ENCODE measurements at places on chromosomes 11 and 22.

DNA sequence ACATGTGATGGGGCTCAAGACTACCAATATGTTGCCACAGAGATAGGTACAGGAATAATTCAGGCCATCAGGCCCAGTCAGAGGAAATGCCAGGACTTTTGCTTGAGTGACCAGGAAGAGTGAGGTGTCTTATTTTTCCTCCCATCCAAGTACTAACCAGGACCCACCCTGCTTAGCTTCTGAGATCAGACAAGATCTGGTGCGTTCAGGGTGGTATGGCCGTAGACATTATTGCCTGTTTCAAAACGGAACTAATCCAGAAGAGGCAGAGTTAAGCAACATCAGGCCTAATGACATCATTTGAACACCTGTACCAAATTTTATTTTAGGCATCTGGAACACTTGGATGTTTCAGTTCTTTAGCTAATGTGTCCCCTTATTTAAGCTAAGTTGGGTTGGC, 205.5 kb upstream of the POU2AF2 start:
- no peak overlapping the region for H3K4me3 ChIP-seq
- no peaks in the 10 kb centered on the region for H3K4me1 ChIP-seq
- no peak for DNase-seq
- no peaks in the 10 kb centered on the region for H3K36me3 ChIP-seq

- H3K36me3 ChIP-seq: no peaks in the 10 kb centered on the region
- peaks cover 3% of the 10 kb centered on the region for H3K4me1 ChIP-seq
- no peak overlapping the region for H3K27ac ChIP-seq
- H3K27me3 ChIP-seq: no peaks in the 10 kb centered on the region
- no peak overlapping the region for H3K4me3 ChIP-seq
Measured at GRCh38 chr22:21104126-21104691, 58.5 kb downstream of the LRRC74B start.

DNA sequence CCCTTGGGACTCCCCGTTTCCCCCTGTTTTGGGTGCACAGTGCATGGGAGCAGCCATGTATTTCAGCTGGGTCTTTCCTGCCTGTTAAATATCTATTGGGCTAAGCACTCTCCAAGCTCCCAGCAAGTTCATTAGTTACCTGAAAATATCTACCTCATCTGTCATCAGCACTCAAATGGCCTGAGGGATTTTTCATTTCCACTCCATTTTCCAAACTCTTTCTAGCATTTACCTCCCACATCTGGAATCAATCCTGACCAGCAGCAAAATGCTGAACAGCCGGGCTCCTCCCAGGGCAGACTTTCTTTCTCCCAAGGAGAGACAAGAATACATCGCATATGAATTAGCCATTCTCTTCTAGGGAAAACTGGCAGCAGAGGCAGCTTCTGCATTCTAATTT, 273.5 kb upstream of the MPPED2 start:
- no peaks in the 10 kb centered on the region for H3K4me1 ChIP-seq
- DNase-seq: no peak

- no peaks in the 10 kb centered on the region for H3K36me3 ChIP-seq
- no peaks in the 10 kb centered on the region for H3K4me1 ChIP-seq
- no peak overlapping the region for H3K4me3 ChIP-seq
- no peak overlapping the region for H3K27ac ChIP-seq
- DNase-seq: peak; percentile 68
Measured at GRCh38 chr11:133895061-133895479, 49.8 kb upstream of the SPATA19 start.

DNA sequence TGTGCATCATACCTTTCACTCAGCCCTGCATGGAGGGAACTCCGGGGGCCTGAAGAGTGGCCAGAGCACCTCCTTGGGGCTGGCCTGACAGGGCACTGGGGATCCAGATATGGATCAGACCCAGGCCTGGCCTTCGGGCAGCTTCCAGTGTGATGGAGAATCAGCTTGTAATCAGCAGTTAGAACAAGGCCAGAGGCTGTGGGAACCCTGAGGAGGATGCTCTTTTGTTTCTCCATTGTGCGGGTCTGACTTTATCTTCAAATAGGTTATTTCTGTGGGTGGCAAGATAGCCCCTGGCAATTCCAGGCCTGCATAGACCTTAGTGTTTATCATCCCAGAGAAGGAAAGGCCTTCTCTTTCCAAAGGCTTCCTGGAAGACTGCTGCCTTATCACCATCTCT, 12.3 kb downstream of the DGAT2 start:
- no peak overlapping the region for H3K27ac ChIP-seq
- no peak overlapping the region for H3K4me3 ChIP-seq
- no peaks in the 10 kb centered on the region for H3K36me3 ChIP-seq
- H3K4me1 ChIP-seq: peaks cover under 1% of the 10 kb centered on the region
- no peaks in the 10 kb centered on the region for H3K27me3 ChIP-seq
- DNase-seq: no peak

DNA sequence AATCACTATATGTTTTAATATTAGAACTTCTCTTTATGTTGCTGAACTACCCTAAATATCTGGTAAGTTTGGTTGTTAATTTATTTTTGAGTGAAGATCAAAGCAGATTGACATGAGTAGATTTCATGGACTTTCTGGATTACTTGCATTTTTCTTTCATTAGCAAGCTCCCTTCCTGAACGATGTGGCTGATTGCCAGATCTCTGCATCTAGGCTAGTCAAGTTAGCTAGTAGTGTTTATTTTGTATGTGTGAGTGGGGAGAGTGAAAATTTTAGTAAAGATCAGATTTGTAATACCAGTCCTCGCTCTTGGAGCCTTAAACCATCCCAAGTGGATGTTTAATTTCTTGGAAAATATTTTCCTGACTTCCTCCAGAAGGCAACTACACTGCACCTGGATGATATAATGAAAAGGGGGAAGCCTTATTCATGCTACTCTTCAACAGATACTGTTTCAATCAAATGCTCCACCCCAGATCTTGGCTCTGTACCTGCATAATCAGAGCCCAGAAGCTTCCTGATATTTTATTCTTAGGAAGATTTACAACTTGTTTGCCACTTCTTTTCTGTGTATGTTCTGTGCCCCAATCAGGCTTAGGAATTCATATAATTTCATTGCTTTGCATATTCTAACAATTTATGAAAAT, 143.2 kb upstream of the GRIA4 start:
- H3K4me1 ChIP-seq: no peaks in the 10 kb centered on the region
- no peak overlapping the region for H3K4me3 ChIP-seq
- H3K27me3 ChIP-seq: no peaks in the 10 kb centered on the region
- H3K36me3 ChIP-seq: no peaks in the 10 kb centered on the region

DNA sequence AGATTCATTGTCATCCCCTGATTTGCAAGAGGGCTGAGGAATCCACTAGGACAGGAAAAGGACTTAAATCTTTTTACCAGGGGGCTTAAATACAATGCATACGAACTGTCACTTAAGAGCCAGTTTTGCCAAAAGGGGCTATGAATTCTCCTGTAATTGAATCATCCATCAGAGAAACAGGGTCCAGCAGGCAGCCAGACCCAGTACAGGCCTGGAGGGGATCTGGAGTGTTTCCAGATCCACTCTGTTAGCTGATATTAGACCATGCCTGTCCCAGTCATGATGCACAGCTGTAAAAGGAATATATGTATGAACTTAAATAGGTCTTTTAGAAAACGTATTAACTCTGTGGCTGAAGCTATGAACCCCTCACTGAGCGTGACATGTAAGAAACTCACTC, 53.8 kb upstream of the PRSS23 start:
- no peak overlapping the region for H3K27ac ChIP-seq
- peaks cover 13% of the 10 kb centered on the region for H3K4me1 ChIP-seq
- DNase-seq: no peak
- no peak overlapping the region for H3K4me3 ChIP-seq
- no peaks in the 10 kb centered on the region for H3K27me3 ChIP-seq
- no peaks in the 10 kb centered on the region for H3K36me3 ChIP-seq

GRCh38 chr11:19559746-19560145, 152.9 kb upstream of the NAV2 start:
- no peak overlapping the region for H3K4me3 ChIP-seq
- H3K27ac ChIP-seq: no peak overlapping the region
- no peak for DNase-seq
- H3K4me1 ChIP-seq: no peaks in the 10 kb centered on the region
- H3K27me3 ChIP-seq: no peaks in the 10 kb centered on the region
- H3K36me3 ChIP-seq: no peaks in the 10 kb centered on the region

DNA sequence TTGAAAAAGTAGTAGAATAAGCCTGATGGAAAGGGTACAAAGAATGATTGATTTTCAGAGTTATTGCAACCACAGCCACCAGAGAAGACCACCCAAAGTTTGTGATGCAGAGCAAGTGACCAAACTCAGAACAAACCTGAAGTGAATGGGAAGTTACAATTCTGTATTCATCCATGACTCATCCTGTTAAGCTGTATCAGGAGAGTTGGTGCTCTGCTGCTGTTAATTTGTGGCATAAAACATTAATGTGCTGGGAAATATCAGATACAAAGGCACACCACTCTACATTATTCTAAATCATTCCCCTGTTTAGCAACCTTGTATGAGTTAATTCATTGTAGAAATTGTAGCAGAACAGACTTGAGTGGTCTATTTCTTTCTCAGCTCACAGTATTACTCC, 19.6 kb upstream of the PDGFD start:
- H3K4me1 ChIP-seq: no peaks in the 10 kb centered on the region
- H3K4me3 ChIP-seq: no peak overlapping the region
- no peak overlapping the region for H3K27ac ChIP-seq
- DNase-seq: no peak
- H3K27me3 ChIP-seq: no peaks in the 10 kb centered on the region
- H3K36me3 ChIP-seq: no peaks in the 10 kb centered on the region

DNA sequence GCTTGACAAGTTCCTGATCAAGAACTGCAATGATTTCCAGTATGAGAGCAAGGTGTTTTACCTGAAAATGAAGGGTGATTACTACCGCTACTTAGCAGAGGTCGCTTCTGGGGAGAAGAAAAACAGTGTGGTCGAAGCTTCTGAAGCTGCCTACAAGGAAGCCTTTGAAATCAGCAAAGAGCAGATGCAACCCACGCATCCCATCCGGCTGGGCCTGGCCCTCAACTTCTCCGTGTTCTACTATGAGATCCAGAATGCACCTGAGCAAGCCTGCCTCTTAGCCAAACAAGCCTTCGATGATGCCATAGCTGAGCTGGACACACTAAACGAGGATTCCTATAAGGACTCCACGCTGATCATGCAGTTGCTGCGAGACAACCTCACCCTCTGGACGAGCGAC, 12.0 kb downstream of the YWHAH start:
- H3K36me3 ChIP-seq: peaks cover 18% of the 10 kb centered on the region
- peaks cover 8% of the 10 kb centered on the region for H3K4me1 ChIP-seq
- H3K27ac ChIP-seq: no peak overlapping the region

- peaks cover 19% of the 10 kb centered on the region for H3K4me1 ChIP-seq
- H3K27ac ChIP-seq: peak overlapping the region; percentile 93
- H3K36me3 ChIP-seq: no peaks in the 10 kb centered on the region
- H3K4me3 ChIP-seq: peak overlapping the region; percentile 80
- H3K27me3 ChIP-seq: no peaks in the 10 kb centered on the region
- peak; percentile 92 for DNase-seq
Measured at GRCh38 chr11:65315204-65315865, 669 bp downstream of the CDC42EP2 start.

- DNase-seq: no peak
- no peak overlapping the region for H3K27ac ChIP-seq
- no peak overlapping the region for H3K4me3 ChIP-seq
- H3K27me3 ChIP-seq: no peaks in the 10 kb centered on the region
Measured at GRCh38 chr11:57083641-57084385, 95.1 kb downstream of the OR5AK2 start.

- H3K4me3 ChIP-seq: no peak overlapping the region
- no peaks in the 10 kb centered on the region for H3K27me3 ChIP-seq
- no peaks in the 10 kb centered on the region for H3K36me3 ChIP-seq
- no peak for DNase-seq
- no peak overlapping the region for H3K27ac ChIP-seq
Measured at GRCh38 chr11:80849253-80849652, 1408.4 kb upstream of the TENM4 start.

DNA sequence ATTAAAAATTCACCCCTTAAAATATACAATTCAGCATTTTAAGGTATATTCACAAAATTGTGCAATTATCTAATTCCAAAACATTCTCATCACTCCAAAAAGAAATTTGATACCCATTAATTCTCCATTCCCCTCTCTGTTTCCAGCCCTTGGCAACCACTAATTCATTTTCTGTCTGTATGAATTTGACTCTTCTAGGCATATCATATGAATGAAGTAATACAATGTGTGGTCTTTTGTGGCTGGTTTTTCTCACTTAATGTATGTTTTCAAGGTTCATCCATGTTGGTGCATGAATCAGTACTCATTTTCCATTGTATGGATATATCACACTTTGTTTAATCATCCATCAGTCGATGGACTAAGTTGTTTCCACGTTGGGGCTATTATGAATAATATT, 29.0 kb upstream of the ACCSL start:
- H3K27me3 ChIP-seq: no peaks in the 10 kb centered on the region
- H3K4me1 ChIP-seq: peaks cover 3% of the 10 kb centered on the region
- H3K4me3 ChIP-seq: no peak overlapping the region
- DNase-seq: no peak
- no peaks in the 10 kb centered on the region for H3K36me3 ChIP-seq
- no peak overlapping the region for H3K27ac ChIP-seq

DNA sequence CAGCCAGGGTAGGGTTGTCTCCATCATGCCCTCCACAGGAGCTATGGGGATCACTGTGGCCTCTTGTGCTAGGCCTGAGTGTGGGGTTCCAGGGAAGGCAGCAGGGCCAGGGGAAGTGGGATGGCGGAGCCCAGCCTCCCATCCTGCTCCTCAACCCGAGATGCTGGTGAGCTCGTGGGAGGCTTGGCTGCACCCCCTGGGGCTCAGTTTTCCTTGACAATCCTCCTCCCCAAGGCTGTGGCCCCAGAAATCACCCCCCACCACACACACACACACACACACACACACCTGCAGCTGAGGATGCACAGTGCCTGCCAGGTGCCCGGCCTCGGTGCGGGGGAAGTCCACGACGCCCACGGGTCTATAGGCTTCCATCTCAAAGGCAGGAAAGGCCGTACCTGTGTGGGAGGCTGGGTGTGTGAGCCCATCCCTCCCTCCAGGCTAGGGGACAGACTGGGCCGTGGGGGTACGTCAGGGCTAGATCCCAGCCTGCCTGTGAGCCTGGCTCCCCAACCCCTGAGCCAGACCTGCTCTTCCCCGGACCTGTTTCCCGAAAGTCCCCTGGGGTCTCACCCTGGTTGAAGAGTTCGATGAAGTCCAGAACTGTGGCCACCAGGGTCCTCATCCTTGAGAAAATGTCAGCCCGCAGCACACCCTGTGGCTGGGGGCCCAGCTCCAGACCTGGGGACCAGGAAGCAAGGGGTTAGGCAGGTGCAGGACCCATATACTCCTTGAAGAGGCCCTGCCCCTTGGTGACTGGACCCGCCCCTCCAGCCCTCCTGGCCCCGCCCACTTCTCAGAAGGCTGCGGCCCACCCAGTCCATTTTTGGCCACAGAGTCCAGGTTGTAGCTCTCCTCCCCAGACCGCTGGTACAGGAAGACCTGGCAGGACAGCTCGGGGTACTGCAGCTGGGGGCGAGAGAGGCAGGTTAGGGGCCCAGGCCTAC, 5.2 kb upstream of the TBX10 start:
- DNase-seq: peak; percentile 59
- H3K4me3 ChIP-seq: no peak overlapping the region
- no peak overlapping the region for H3K27ac ChIP-seq
- H3K27me3 ChIP-seq: no peaks in the 10 kb centered on the region
- peaks cover 6% of the 10 kb centered on the region for H3K4me1 ChIP-seq

- H3K27me3 ChIP-seq: no peaks in the 10 kb centered on the region
- no peaks in the 10 kb centered on the region for H3K36me3 ChIP-seq
- H3K27ac ChIP-seq: no peak overlapping the region
- no peak for DNase-seq
Measured at GRCh38 chr11:4551346-4551979, 6.5 kb downstream of the OR52M1 start.
